ENCODE measurements at places on chromosomes 2 and 18. TPM values are rescaled to one million over a fixed set of nuclear protein-coding genes. Genes with fewer than 3 reads are reported as not detected.

GRCh38 chr2:215930505-215931253, 82.7 kb downstream of the MREG start:
- no peak for DNase-seq

DNA sequence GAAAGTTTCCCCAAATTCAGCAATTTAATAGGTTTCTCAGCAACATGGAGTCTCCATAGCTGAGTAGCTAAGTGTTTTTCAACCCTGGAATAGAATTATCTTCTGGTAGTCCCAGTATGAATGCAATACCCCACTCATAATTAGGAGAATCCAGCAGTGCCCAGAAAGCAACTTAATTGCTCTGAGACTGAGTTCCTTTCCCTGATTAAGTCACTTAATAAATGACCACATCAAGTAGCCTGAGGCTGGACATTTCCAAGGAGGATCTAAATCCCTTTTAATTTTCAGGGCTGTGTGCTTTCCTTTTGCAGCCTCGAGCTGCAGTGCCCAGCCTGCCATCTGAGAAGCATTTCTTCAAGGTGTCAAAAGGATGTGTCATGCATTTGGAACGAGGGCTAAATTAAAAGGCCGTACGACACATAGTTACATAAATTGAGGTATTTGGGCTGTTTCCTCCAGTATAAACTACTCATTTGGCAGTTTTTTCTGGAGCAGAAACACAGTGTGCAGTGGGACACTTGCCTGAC, 17.7 kb upstream of the SIX2 start:
- DNase-seq: no peak

GRCh38 chr2:216688731-216689340, 6.5 kb downstream of the IGFBP5 start:
- DNase-seq: peak; percentile 24

GRCh38 chr18:79737426-79737825, 57.8 kb downstream of the CTDP1 start:
- DNase-seq: no peak

Gene PDE1A
- 0.28 TPM for total RNA-seq

Gene FNDC4
- 13.7 TPM for total RNA-seq

Measured in GM23338 (cell line).